ENCODE measurements at places on chromosomes 16 and 17. TPM values are rescaled to one million over a fixed set of nuclear protein-coding genes. Genes with fewer than 3 reads are reported as not detected.

- DNase-seq, result no peak
Observed at GRCh38 chr17:38797158-38797490, 2.2 kb downstream of the PIP4K2B start.

- DNase-seq, result no peak
Observed at GRCh38 chr17:77444984-77445759, 304.4 kb downstream of the SEC14L1 start.

- DNase-seq, result no peak
Observed at GRCh38 chr17:60501589-60501988, 24.5 kb downstream of the APPBP2 start.

GRCh38 chr17:37737971-37738370 lies 6.9 kb downstream of the HNF1B start:
- peak; percentile 13 for DNase-seq

DNA sequence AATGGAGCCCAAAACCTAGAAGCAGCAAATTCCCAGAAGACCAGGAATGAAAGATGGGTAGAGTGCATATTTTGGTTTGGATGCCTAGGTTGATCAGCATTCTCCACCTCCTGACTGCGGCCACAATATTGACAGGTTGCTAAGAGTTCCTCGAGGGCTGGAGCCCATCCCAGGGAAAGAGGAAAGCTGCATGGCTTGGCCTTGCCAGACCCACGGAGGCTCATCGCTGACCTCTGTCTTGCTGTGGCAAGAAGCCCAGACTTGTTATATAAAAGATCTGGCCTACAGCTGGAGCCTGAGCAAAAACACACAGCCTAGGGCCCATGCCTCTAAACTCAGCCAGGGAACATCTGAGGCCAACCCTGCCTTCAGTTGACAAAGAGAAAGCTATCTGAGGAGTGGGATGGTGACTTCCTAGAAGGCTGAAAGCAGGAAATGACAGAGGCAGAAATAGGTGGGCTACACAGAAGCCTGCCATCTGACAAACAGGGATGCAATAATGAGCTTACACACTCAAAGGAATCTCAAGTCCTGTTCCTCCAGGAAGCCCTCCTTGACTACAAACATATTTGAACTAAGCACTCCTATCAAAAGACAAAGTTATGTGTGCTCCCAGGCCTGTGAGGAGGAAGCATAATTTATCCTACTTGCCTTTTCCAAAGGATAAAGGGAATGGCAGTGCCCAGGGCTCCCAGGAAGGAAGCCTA lies 22.5 kb upstream of the SLC35B1 start:
- DNase-seq, result no peak

DNA sequence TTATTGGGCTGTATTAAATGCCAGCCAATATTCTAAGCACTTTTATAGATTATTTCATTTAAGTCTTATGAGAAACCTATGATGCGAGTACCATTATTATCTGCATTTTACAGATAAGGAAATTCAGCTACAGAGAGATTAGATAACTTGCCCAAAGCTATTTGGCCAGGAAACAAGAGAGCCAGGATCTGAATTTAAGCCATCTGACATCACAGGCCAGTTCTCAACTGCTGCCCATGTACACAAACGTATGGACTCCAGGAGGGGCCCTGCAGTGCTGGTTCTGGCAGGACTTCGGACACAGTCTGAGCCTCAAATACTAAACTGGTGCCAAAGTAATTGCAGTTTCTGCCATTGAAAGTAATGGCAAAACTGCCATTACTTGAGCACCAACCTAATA lies 40.2 kb downstream of the CPPED1 start:
- no peak for DNase-seq

- peak; percentile 98 for DNase-seq
Observed at GRCh38 chr17:50661795-50662391, 27.2 kb downstream of the ABCC3 start.

GRCh38 chr16:80028581-80029380 lies 428.2 kb upstream of the MAF start:
- DNase-seq, result no peak

DNA sequence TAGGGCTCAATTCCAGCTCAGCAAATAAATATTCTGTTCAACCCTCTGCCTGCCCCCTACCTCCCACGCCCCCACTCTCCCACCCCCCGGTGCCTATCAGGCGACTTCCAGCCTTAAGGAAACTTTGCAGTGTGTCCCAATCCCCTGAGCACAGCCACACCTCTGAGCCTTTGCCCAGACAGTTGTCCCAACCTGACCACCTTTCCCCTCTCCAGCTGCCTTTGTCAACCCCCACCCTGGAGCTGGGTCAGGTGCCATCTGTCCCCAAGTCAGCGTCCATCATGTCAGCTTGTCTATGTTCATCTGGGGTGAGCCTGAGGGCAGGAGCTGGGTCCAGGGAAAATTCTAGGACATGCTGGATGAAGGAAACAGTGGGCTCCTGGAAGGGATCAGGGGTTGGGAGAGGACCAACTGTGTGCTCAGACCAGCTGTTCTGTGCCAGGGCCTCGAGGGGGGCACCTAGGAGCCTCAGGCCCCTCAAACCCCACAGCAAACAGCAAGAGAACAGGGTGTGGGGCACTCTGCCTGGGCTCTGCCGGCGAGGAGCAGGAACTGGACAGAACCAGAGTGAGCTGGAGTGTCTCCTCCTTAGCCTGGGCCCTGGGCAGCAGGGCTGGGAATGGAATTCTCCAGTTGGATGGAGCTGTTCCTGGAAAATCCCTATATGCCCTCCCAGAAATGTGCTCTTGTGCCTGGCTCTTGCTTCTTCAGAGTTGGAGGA lies 17.8 kb downstream of the CDH16 start:
- DNase-seq, result no peak

The MT1X gene
- 148 TPM for total RNA-seq

The PRR11 gene
- total RNA-seq, result 44.1 TPM

The DGKE gene
- 5.4 TPM for total RNA-seq

The ASB16 gene
- not detected for total RNA-seq

The ARL6IP1 gene
- 561 TPM for total RNA-seq

The CRYM gene
- not detected for total RNA-seq

The HBA1 gene
- total RNA-seq, result not detected

All from HT1080 (cell line).